ENCODE measurements at places on chromosomes 6 and 20. TPM values are rescaled to one million over a fixed set of nuclear protein-coding genes. Genes with fewer than 3 reads are reported as not detected.

OSBPL2 gene
- total RNA-seq: 40.1 TPM

BANF2 gene
- total RNA-seq: not detected

DNA sequence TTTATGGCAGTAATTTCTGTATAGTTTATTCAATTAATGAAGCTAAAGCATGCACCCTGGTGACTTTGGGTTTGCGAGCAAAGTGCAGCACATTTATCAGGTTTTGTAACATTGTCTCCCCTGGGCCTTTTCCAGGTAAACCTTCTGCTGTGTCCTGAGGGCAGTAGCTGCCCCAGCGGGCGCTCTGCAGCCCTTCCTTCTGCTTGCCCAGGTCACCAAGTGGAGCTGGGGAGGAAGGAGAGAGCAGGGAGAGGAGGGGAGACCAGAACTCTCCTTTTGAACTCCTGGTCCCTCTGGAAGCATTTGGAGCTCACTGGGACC, 145.6 kb downstream of the DLL1 start:
- no peak for DNase-seq

DNA sequence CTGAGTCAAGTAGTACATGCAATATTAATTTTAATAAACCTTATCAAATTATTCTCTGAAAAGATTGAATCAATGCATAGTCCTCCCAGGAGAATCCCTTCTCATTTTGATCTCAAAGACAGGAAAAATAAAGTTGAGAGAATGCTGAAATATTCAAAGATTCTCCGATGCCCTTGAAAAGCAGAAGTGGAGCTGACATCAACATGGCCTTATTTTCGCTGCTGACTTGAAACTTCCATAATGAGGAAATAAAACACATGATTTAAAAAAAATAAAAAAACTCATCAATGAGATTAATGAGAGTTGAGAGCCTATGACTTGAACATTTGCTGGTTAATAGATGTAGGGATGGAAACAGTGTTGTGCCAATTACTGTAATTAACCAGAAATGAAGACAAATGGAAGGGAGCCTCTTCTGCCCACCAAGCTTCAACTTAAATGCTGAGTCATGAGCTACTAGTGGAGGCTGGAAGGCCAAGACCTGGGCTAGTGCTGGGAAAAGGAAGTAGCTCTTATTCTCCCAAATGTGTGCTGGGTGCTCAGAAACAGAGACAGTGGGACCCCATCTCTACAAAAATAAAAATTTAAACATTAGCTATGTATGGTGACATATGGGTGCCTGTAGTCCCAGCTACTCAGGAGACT, 139.9 kb downstream of the BFSP1 start:
- DNase-seq: no peak

MEP1A gene
- total RNA-seq: not detected

NKX2-4 gene
- total RNA-seq: not detected

GRCh38 chr6:25035512-25036435, 100.0 kb upstream of the RIPOR2 start:
- no peak for DNase-seq

LTA gene
- total RNA-seq: not detected

BTN1A1 gene
- total RNA-seq: 0.16 TPM
